ENCODE measurements at places on chromosomes 7 and 10.

DNA sequence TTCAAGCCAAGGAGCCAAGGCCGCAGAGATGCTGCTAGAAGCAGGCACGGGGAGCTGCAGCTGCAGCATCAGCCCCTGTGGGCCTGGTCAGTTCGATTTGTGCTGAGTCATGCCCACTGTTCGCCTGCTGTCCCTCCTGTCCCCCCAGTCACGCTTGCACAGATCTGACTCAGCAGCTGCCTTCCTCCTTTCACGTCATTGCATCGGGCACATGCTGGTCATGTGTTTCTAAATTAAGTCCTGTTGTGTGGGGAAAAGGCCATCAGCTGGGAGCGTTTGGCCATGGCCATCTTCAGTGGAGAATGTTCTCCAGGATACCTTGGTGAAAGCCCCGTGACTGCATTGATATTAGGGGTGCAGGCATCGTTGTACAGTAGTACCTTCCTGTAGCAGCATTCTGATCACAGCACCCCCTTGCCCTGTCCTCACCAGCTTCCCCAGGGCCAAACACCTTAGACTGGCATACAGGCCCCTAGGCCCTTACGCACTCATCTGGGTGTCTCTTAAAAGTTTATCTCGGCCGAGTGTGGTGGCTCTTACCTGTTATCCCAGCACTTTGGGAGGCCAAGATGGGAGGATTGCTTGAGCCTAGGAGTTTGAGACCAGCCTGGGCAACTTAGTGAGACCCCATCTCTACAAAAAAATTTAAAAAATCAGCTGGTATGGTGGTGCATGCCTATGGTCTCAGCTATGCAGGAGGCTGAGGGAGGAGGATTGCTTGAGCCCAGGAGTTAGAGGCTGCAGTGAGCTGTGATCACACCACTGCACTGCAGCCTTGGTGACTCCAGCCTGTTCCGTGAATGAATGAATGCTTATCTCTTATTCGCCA lies 23.2 kb downstream of the POR start:
- no peak for DNase-seq

- DNase-seq = no peak
Measured at GRCh38 chr7:140008755-140009610, 53.8 kb downstream of the PARP12 start.

DNA sequence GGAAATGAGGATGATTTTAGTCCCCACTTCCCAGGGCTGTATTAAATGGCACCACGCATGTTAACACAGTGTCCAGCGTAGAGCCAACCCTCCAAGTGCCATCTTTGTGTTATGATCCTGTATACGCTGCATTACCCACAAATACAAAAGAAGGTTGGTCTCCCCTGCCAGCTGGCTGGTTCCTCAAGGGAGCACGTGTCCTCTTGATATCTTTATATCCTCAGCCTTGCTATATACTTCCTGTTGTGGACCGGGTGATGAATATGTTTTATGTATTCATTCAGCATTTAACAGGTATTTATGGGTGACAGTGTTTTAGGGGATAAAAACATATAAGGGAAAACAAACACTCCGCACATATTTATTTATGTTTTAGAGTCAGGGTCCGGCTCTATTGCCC lies 23.2 kb upstream of the PRRT4 start:
- no peak for DNase-seq

GRCh38 chr10:123995461-123996131 lies 97.8 kb downstream of the CHST15 start:
- no peak for DNase-seq

- DNase-seq = no peak
Measured at GRCh38 chr10:44971935-44972757, 6.5 kb downstream of the DEPP1 start.

DNA sequence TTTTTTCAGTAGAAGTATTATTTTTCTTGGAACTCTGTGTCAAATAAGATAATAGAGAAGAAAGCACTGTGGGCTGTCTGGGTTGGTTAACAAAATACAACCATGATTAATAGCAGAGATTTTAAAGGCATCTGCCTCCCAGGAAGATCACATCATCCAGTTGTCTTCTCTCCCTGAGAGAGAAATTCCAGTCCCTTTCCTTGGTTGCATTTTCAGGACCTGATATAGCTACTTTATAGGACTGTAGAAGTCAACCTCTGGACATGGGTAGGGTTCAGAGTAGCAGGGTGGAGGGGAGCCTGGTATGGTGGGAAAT lies 309.9 kb upstream of the IGFBP3 start:
- no peak for DNase-seq

- DNase-seq = no peak
Measured at GRCh38 chr10:117071286-117072050, 66.5 kb upstream of the SHTN1 start.
